Lower lobe of right lung (tissue), 2 donors: ENCODE measurements at places on chromosomes 3 and 15. TPM values are rescaled to one million over a fixed set of nuclear protein-coding genes. Genes with fewer than 3 reads are reported as not detected.

The CHRNA3 gene
- 1.3 TPM for total RNA-seq

The ATP2B2 gene
- total RNA-seq, result 0.09 TPM

GRCh38 chr3:182792901-182793662 is at the start of gene ATP11B:
Gene ATP11B (plus strand): TSS chr3:182793504. CDS start chr3:182793760, 256 bp downstream.
- no peaks in the 10 kb centered on the region for H3K36me3 ChIP-seq
- no peaks in the 10 kb centered on the region for H3K27me3 ChIP-seq
- peaks cover 27% of the 10 kb centered on the region for H3K4me1 ChIP-seq
- H3K27ac ChIP-seq, result peak within 1 kb of the TSS; percentile 95
- peak within 1 kb of the TSS; percentile 78 for H3K4me3 ChIP-seq

DNA sequence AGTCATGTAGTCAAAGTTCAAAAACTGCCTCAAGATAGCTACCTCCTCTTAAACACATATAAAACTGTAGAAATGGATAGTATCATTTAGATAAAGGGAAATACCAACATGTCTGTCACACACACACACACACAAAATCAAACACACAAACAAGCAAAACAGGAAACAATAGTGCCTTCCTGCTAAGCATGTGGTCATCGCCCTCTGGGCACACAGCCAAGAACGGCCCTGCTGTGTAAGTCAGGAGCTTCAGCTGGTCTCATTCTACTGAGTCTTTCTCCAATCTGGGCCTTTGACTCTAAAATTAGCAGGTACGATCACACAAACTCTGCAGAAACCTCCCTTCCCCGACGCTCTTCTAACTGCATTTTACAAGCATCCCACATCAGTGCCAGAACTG is 272.2 kb upstream of the CHRNA7 start:
- no peak overlapping the region for H3K27ac ChIP-seq
- no peaks in the 10 kb centered on the region for H3K36me3 ChIP-seq
- H3K27me3 ChIP-seq, result no peaks in the 10 kb centered on the region
- H3K4me3 ChIP-seq, result no peak overlapping the region
- peak; percentile 59 for DNase-seq
- H3K4me1 ChIP-seq, result no peaks in the 10 kb centered on the region

DNA sequence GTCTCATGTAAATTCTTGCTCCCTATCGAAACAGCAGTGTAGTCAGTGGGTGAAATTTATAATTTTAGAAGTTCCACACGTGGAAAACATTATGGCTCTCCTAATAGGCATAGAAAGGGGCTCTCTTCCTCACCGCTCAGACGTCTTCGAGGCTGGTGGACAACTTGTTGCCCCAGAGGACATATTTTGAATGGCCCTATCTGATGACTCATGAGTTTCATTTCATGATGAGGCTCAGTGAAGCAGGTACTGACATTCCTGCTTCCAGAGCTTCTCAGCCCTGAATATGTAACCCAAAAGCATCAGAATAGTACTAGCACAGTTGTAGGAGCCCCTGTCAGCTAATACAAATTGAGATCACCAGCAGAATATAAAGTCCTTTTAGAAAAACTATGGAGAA is 117.9 kb downstream of the HERC1 start:
- peaks cover 14% of the 10 kb centered on the region for H3K4me1 ChIP-seq
- no peak overlapping the region for H3K4me3 ChIP-seq
- H3K27ac ChIP-seq, result no peak overlapping the region
- H3K36me3 ChIP-seq, result peaks cover 64% of the 10 kb centered on the region

The CERS3 gene
- total RNA-seq, result not detected

DNA sequence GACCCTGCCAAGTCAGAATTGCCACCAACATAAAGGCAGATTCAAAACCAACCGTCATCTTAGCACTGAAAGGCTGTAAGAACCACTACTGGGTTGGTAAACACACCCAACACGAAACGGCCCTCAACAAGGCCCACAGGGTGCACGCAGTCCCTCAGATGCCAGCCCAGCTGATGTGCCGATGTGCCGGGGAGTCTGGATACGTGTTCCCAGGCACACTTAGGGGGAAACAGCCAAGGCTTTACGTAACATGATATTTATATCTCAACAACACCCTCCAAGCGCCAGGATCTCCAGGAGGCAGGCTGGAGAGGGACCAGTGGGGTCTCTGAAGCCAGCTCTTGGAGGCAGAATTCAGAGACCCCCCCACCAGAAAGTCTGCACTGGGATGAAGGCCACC is 14.2 kb downstream of the POC1A start:
- H3K4me3 ChIP-seq, result no peak overlapping the region
- DNase-seq, result no peak
- no peaks in the 10 kb centered on the region for H3K27me3 ChIP-seq
- no peaks in the 10 kb centered on the region for H3K36me3 ChIP-seq

- H3K36me3 ChIP-seq, result no peaks in the 10 kb centered on the region
- peaks cover 13% of the 10 kb centered on the region for H3K4me1 ChIP-seq
- no peak overlapping the region for H3K4me3 ChIP-seq
- DNase-seq, result no peak
- no peaks in the 10 kb centered on the region for H3K27me3 ChIP-seq
These were observed 55.5 kb upstream of the FSTL1 start for GRCh38 chr3:120506076-120506827.

The COL6A5 gene
- 4.5 TPM for total RNA-seq

DNA sequence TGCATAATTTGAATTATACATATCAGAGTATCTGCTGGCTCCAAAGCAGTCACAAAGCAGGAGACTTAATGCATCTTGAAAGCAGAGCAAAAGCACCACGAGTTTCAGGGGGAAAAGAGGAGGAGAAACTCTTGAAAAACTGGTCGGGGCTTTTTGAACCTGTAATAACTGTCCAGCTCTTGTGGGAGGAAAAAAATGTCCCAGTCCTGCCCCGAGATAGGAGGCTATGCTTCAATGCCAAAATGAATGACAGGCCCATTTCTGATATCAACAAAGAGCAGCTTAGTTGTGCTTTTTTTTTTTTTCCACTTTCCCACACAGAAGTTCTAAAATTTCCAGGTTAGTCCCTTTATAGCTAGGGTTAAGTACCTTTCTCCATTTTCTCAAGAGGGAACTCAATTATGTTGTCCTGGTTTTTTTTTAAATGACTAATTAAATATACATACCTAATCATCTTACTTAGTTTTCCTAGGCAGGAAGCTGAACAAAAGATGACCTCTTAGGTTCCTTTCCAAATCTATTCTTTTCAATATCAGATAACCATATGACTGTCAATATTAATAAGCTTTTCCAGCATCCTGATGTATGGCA is 120.2 kb downstream of the TFDP2 start:
- no peak overlapping the region for H3K27ac ChIP-seq
- H3K4me3 ChIP-seq, result no peak overlapping the region
- H3K4me1 ChIP-seq, result peaks cover 21% of the 10 kb centered on the region
- H3K36me3 ChIP-seq, result no peaks in the 10 kb centered on the region

GRCh38 chr15:39931615-39932014 is 2.3 kb upstream of the EIF2AK4 start:
- H3K4me3 ChIP-seq, result no peak overlapping the region
- no peak for DNase-seq
- H3K27me3 ChIP-seq, result no peaks in the 10 kb centered on the region
- no peaks in the 10 kb centered on the region for H3K36me3 ChIP-seq

The BRPF1 gene
- 22.3 TPM for total RNA-seq

GRCh38 chr3:160617636-160618035 is 52.3 kb upstream of the KPNA4 start:
- H3K36me3 ChIP-seq, result no peaks in the 10 kb centered on the region
- no peak overlapping the region for H3K27ac ChIP-seq
- H3K4me3 ChIP-seq, result no peak overlapping the region
- no peaks in the 10 kb centered on the region for H3K27me3 ChIP-seq
- DNase-seq, result no peak

- H3K4me1 ChIP-seq, result peaks cover 5% of the 10 kb centered on the region
- H3K36me3 ChIP-seq, result no peaks in the 10 kb centered on the region
- DNase-seq, result no peak
- no peaks in the 10 kb centered on the region for H3K27me3 ChIP-seq
These were observed 352.8 kb downstream of the GABRG3 start for GRCh38 chr15:27323801-27324200.

The IL17RB gene
- total RNA-seq, result 18.4 TPM

The EFL1 gene
- 24.7 TPM for total RNA-seq

GRCh38 chr15:30830961-30831360 is 72.8 kb upstream of the FAN1 start:
- H3K36me3 ChIP-seq, result no peaks in the 10 kb centered on the region
- H3K27me3 ChIP-seq, result no peaks in the 10 kb centered on the region
- H3K27ac ChIP-seq, result no peak overlapping the region
- DNase-seq, result no peak

GRCh38 chr15:71565631-71566160 is 244.7 kb upstream of the NR2E3 start:
- H3K4me3 ChIP-seq, result no peak overlapping the region
- H3K27me3 ChIP-seq, result no peaks in the 10 kb centered on the region
- DNase-seq, result no peak
- H3K27ac ChIP-seq, result no peak overlapping the region
- H3K36me3 ChIP-seq, result no peaks in the 10 kb centered on the region
- H3K4me1 ChIP-seq, result no peaks in the 10 kb centered on the region

DNA sequence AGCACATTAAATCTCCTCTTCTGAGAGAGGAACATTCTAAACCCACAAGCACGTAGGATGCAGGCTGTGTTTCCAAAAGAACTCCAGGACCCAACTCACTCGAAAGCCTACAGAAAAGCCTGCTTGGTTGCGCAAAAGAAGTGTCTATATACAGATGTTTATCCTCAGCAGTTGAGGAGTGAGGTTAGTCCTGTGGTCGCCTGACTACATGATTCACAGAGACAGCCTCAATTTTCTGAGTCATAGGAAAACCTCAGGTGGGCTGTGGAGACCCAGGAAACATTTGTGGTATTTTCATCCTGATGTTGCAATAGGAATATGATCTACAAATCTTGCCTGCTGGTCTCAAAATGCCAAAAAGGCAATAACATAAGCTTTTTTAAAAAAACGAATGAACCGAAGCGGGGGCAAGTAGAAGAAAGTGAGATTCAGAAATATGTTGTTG is 183.8 kb upstream of the THRB start:
- H3K27me3 ChIP-seq, result no peaks in the 10 kb centered on the region
- H3K4me3 ChIP-seq, result no peak overlapping the region
- no peak overlapping the region for H3K27ac ChIP-seq

GRCh38 chr3:161851941-161852566 is 355.4 kb downstream of the OTOL1 start:
- no peaks in the 10 kb centered on the region for H3K27me3 ChIP-seq
- H3K4me3 ChIP-seq, result no peak overlapping the region
- H3K4me1 ChIP-seq, result no peaks in the 10 kb centered on the region
- no peaks in the 10 kb centered on the region for H3K36me3 ChIP-seq
- no peak for DNase-seq

The GP5 gene
- 0.38 TPM for total RNA-seq

The DAZL gene
- not detected for total RNA-seq

DNA sequence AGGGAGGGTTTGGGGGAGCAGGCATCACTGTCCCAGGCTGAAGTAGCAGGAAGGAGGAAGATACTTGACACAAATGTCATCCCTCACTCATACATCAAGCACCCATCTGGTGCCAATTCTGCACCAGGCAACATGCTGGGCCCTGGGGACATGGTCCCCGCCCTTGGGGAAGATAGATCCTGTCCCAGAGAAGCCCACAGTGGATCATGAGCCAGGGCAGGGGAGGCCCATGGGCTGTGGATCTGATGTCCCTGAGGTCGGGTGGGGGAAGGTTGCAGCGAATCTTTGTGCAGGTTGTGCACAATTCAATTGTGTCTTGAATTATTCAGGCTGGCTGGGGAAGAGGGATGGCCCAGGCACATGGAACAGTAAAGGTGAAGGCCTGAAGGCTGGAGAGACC is 6.4 kb upstream of the CCDC33 start:
- H3K4me1 ChIP-seq, result peaks cover 7% of the 10 kb centered on the region
- no peaks in the 10 kb centered on the region for H3K36me3 ChIP-seq

- no peaks in the 10 kb centered on the region for H3K27me3 ChIP-seq
- peaks cover 13% of the 10 kb centered on the region for H3K4me1 ChIP-seq
- no peak overlapping the region for H3K4me3 ChIP-seq
- peak; percentile 35 for DNase-seq
These were observed 173.4 kb downstream of the XXYLT1 start for GRCh38 chr3:195097331-195098255.

The SERPINI1 gene
- 6.7 TPM for total RNA-seq

The TNFAIP8L3 gene
- total RNA-seq, result 10.4 TPM

The HGD gene
- 1.7 TPM for total RNA-seq

GRCh38 chr3:28667646-28668621 is 319.3 kb upstream of the AZI2 start:
- no peaks in the 10 kb centered on the region for H3K36me3 ChIP-seq
- H3K4me3 ChIP-seq, result no peak overlapping the region
- no peak overlapping the region for H3K27ac ChIP-seq
- DNase-seq, result peak; percentile 52
- no peaks in the 10 kb centered on the region for H3K27me3 ChIP-seq
- H3K4me1 ChIP-seq, result peaks cover 9% of the 10 kb centered on the region

GRCh38 chr3:45191424-45191823 is 34.7 kb downstream of the TMEM158 start:
- H3K36me3 ChIP-seq, result no peaks in the 10 kb centered on the region
- DNase-seq, result no peak
- H3K4me3 ChIP-seq, result no peak overlapping the region
- no peaks in the 10 kb centered on the region for H3K27me3 ChIP-seq

GRCh38 chr3:11283139-11283475 is 10.9 kb downstream of the ATG7 start:
- no peak overlapping the region for H3K4me3 ChIP-seq
- peaks cover 46% of the 10 kb centered on the region for H3K36me3 ChIP-seq

The BNC1 gene
- total RNA-seq, result 0.21 TPM

- H3K27ac ChIP-seq, result peak overlapping the region; percentile 24
- no peaks in the 10 kb centered on the region for H3K36me3 ChIP-seq
- DNase-seq, result no peak
These were observed 5.9 kb downstream of the EHD4 start for GRCh38 chr15:41966414-41966812.

DNA sequence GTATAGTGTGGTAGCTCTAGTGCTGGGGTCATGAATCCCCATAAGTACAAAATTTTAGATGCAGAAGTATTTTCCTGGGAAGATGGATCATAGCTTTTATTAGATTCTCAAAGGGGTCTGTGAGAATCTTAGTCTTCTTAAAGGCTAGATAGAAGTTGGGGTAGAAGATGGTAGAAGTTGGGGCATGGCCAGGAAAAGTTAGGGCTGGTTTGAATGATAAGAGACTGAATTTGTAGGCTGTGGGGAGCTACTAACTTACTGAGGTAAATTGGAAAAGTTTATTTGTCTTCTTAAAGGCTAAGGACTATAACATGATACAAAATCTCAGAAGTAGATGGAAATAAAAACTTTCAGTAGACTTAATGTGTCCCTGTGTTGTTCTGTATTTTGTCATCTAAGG is 1.6 kb upstream of the UBE2Q2 start:
- H3K4me1 ChIP-seq, result peaks cover 23% of the 10 kb centered on the region
- DNase-seq, result no peak
- H3K4me3 ChIP-seq, result no peak overlapping the region
- no peak overlapping the region for H3K27ac ChIP-seq
- H3K36me3 ChIP-seq, result no peaks in the 10 kb centered on the region
- no peaks in the 10 kb centered on the region for H3K27me3 ChIP-seq

- H3K36me3 ChIP-seq, result no peaks in the 10 kb centered on the region
- no peak overlapping the region for H3K27ac ChIP-seq
- no peak for DNase-seq
- H3K4me3 ChIP-seq, result no peak overlapping the region
These were observed 35.1 kb downstream of the MYH15 start for GRCh38 chr3:108475220-108475782.

- H3K27ac ChIP-seq, result no peak overlapping the region
- no peak overlapping the region for H3K4me3 ChIP-seq
- H3K27me3 ChIP-seq, result no peaks in the 10 kb centered on the region
- H3K36me3 ChIP-seq, result peaks cover 41% of the 10 kb centered on the region
These were observed 40.7 kb downstream of the DENND6A start for GRCh38 chr3:57652203-57652602.
